ENCODE measurements at places on chromosomes 7 and 10.

DNA sequence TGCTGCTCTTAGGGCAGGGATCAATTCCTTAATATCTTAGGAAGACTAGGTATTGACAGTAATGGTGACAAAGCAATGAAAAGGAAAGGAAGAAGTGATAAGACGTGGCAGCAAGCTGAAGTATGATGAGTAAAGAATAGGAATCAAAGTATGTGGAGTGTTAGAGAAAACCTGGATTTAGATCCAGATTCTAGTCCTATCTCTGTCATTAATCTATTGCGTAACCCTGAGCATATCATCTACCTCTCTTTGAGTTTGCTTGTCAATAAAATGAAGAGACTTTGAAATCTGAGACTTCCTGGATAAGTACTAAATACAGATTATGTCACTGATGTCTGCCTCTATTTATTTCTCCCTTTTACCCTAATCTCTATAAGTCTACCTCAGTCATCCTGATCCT is 89.2 kb downstream of the PTEN start:
- no peak for DNase-seq

DNA sequence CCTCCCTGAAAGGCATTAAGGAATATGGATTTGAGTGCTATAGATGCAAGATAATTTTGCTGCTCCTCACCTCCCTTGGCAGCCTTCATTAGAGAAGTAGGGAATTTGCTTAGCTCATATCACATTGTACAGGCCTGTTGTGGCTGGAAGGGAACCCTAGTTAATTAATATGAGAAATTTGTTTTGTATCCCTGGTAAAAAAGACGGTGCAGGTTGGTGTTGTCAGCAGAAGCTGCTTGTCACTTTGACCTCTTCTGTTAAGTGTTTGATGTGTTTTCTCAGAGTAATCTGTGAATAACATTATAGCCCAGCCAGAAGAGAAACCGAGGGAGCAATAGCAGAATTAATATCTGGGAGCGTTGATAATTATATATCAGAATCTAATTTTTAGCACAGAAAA is 278.4 kb downstream of the LRMDA start:
- no peak for DNase-seq

DNA sequence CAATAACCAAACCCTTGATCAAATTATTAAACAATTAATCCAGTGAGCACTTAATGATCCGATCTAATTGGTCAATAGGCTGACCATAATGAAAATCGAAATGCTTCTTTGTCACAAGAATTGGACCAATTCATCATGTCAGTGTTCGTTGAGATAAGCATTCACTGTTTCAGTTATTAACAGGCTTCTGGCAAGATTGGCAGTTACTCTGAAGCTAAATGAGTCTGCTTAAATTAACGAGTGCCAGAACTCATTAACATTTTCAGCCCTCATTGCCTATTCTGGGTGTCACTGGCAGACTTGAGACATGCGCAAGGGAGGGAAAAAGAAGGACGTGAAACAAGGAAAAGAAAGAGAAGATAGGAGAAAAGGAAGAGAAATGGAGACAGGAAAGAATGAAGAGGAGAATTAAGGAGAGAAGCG is 30.7 kb upstream of the SLC26A3 start:
- DNase-seq = no peak

- peak; percentile 18 for DNase-seq
These were observed 330.0 kb downstream of the BBS9 start for GRCh38 chr7:33459340-33459751.

GRCh38 chr10:46236546-46236887 is 50.3 kb upstream of the ANTXRL start:
- DNase-seq = no peak

DNA sequence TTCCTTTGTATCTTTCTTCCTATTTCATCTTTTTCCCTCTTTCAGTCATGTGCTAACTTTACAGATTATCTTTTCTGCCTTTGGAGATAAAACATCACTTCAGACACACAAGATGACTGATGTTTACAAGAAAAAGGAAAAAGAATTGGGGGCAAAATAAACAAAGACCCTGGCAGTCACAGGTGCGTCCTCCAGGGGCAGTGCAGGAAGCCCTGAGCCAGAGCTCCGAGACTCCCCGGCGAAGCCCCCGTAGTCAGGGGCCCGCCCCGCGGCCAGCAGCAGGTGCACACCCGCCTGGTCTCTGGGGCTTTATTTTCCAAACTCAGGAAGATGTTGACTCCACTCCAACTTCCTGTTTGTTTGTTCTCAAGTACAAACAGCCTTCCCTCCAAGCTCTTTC is 10.2 kb downstream of the STK32C start:
- DNase-seq = no peak

GRCh38 chr10:50331486-50331885 is 80.2 kb upstream of the ASAH2 start:
- no peak for DNase-seq

DNA sequence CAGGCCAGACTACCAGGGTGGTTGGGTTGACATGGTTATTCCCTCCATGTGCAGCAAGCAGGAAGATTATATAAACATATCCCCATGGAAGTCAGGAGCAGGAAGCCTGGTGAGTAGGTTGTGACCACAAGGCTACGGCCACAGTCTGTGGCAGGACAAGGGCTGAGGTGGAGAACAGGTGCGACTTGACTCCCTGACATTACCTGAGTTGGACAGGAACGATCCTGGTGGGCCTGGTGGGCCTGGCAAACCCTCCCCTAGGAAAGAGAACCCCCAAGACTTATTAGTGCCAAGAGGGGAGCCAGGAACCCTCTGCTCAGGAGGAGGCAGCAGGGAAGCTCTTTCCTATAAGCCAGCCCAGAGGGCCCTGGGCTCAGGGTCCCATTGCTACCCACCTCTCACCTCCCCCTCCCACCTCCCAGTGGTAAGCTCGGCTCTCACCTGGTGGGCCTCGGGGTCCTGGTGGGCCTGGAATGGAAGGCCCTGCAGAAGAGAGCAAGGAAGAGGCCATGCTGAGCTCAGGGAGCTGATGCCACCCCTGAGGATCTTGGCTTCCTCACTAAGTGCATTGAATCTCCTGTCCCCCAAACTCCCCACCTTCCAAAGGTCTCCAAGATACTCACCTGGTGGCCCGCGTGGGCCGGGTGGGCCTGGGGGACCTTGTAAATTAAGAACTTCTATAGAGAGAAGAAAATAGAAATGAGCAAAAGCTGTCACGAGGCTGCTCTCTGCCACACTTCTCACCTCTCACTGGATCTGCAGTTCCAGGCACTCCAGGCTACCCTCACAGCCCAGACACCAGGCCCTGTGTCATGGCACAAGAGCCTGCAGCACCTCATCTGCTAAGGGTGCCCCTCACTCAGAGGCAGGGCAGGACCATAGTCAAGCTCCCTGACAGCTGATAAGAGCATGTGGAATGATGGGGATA is 44.6 kb downstream of the COL17A1 start:
- DNase-seq = no peak

DNA sequence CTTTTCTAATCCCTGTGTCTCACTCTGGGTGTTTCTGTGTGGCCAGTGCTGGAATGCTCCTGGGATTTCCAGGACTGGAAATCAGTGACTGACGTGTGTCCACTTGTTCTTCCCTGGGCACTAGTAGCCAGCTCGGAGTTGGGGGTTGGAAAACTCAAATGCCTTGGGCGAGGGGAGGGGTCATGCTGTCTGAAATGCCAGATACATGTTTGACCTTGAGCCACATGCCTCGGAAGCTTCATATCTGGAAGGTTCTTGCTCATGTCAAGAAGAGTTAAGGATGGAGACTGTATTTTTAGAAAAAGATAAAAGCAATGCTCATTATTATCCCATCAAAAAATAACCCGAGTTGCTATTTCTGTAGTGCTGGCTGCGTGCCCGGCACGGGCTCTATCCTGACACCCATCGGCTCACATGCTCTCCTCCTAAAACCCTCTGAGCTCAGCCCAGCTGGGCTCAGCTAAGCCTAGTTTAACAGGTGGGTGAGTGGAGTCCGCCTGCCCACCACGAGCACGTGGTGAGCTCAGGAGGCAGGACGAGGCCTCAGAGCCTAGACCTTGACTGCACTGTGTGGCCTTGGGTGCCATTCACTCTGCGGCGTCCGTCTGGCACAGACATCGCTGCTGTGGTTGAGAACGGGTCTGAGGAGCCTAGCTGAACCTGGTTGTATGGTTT is 6.4 kb downstream of the DPYSL4 start:
- no peak for DNase-seq

DNA sequence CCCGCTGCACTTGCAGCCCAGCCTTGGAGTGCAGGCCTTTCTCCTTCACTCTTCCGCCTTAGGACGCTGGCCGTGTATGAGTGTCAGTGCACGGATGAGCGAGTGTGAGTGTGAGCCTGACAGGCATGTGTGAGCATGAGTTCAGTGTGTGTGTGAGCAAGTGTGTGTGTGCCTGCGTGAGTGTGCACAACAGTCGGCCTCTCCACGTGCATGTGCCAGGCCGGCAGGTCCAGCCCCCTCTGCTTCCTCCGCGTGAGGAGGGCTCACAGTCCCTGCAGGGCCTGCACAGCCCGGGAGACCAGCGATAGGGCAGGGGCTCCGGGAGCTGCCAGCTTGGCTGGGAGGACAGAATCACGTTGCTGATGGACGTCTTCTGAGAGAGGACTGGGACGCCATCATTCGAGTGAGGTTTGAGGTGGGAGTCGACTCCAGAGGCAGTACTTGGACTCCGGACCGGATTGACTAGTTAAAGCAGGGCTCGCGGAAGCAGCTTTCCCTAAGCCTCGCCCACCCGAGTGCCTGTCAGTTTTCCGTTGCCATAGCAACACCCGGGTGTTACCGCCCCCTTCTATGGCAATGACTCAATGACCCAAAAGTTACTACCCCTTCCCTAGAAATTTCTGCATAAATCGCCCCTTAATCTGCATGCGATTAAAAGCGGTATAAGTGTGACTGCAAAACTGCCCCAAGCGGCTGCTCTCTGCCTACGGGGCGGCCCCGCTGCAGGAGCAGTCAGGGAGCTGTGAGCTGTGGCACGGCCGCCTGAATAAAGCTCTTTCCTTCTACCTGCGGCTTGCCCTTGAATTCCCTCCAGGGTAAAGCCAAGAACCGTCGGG is 19.6 kb upstream of the CFAP46 start:
- DNase-seq = no peak

DNA sequence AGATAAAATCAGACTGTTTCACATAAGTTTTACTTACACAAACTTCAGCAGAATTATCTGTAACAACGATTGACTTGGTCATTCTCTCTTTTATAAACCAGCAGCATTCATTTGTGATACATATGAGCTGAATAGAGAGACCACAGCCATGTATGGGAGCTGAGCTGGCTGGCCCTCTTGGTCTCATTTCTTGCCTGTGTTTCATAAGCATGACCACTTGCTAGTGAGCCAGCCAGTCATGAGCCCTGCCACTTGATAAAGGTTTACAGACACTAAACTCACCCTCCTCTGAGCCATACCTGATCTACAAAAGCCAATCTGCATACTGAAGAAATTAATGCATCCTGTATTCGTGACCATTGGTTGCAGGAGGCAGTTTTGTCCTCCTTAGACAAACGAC is 82.1 kb downstream of the PKD1L1 start:
- DNase-seq = no peak

DNA sequence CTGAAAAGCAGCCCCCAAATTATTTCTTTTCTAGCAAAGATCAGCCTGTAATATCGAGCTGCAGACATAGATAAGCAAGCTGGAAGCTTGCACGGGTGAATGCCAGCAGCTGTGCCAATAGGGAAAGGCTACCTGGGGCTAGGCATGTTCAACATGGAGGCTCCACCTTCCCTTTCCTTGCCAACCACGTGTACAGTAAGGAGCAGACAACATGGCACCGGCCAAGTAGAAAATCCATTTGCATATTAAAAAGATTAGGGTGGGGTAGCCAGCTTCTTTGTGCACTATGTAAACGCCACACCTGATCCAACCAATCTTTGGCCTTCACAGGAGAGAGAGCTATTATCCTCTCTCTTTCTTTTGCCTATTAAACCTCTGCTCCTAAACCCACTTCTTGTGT is 56.7 kb upstream of the SEPHS1 start:
- DNase-seq = no peak

GRCh38 chr7:37318541-37318940 is 130.1 kb downstream of the ELMO1 start:
- DNase-seq = no peak

- DNase-seq = no peak
These were observed 105.9 kb upstream of the CAV2 start for GRCh38 chr7:116393654-116394053.

- DNase-seq = no peak
These were observed 165.8 kb downstream of the NRF1 start for GRCh38 chr7:129777195-129777844.
